ENCODE measurements at places on chromosomes 6 and 20. TPM values are rescaled to one million over a fixed set of nuclear protein-coding genes. Genes with fewer than 3 reads are reported as not detected.
A peak's percentile ranks its signal among the peaks of the same experiment; 100 is the strongest.

DNA sequence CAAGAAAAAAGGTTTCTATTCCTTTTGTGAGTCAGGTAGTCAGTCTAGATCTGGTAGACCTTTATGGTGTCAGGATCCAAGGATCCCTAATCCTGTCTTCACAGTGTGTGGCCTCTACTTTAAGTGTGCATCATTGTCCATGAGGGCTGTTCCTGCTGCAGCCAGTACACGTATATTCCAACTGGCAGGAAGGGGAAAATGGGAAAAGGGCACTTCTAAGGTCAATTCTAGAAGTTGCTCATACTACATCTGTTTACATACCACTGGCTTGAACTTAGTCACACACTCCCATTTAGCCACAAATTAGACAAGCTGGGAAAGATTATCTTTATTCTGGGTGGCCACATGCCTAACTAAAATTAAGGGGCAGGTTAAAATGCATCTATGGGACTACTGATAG, 9.7 kb upstream of the MMS22L start:
- DNase-seq = no peak

- DNase-seq = no peak
Measured at GRCh38 chr20:16621435-16622141, 48.3 kb upstream of the KIF16B start.

GRCh38 chr20:51758978-51759544, 9.1 kb downstream of the ATP9A start:
- no peak for DNase-seq

GRCh38 chr20:11676630-11677287, 240.9 kb upstream of the BTBD3 start:
- DNase-seq = peak; percentile 81

DNA sequence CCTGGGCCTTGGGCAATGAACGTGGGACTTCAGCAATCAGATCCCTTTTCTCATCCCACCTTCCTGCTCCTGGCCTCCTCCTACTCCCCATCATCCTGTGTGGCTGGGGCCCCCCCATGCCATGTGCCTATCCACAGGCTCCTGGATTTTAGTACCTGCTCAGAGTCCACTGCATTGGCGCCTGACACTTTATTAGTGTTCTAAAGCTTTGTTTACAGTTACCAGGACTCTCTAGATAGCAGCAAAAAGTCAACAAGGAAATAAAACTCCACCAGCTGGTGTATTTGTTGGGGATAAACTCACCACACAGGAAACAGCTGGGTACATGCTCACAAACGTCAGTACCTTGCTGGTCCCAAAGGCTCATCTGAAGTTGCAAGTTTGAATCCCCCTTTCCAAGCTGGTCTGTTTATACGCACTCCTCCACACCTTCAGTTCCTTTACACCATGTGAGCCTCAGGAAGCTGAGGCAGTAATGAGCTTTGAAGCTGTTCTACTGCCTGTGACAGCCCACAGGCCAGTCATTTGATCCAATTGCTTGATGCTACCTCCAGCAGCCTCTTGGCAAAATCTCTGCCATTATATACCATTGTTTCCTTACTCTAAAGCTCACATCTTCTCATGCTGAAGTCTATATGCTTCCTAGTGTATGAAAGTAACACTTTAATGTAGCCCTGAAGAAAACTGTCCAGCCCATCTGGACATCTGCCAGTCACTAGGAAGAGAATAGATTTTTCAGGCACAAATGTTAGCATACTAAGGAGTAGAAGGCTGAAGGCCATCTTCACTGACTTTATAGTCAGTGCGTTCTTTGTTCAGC, 76.6 kb downstream of the ANKEF1 start:
- peak; percentile 12 for DNase-seq

Gene RNF182
- 0.53 TPM for total RNA-seq

- no peak for DNase-seq
Measured at GRCh38 chr20:57389695-57390603, 1.2 kb upstream of the RBM38 start.

GRCh38 chr6:43677759-43678158, 9.8 kb downstream of the MRPS18A start:
- no peak for DNase-seq

Gene TSBP1
- not detected for total RNA-seq

DNA sequence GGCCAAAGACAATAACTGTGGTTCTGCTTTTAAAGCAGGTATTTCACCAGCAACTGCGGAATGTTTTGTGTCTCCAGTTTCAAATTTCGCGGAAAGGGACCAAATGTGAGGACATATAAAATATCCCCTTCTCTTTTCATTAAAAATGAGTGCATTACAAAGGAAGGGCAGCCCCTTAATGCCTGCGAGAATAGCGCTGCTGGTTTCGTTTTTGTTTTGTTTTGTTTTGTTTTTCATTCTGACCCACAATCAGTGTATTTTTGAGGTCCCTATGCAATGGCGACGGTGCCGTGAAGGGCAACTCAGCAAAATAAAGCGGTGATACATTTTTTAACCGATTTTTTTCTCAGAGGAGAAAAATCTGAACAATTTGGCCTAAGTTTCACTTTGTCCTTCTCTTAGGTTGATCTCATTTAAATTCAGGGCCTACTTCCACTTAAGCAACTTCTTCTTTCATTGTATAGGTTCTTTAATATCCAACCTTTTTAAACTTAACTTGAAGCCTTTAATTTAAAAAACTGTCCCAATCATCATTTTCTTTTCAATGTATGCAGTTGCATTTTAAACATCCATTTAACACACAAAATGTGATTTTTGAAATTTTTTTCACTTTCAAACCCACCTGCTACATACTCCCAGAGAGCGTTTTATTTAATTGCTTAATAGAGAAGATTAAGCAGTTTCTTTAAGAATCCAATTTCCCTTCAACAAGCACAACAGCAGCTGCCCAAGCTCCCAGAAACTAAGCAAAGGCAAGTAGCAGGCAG, 2.9 kb upstream of the HIVEP2 start:
- no peak for DNase-seq

- DNase-seq = peak; percentile 12
Measured at GRCh38 chr20:54980103-54980960, 504.9 kb downstream of the DOK5 start.

Gene AVP
- 0.18 TPM for total RNA-seq

DNA sequence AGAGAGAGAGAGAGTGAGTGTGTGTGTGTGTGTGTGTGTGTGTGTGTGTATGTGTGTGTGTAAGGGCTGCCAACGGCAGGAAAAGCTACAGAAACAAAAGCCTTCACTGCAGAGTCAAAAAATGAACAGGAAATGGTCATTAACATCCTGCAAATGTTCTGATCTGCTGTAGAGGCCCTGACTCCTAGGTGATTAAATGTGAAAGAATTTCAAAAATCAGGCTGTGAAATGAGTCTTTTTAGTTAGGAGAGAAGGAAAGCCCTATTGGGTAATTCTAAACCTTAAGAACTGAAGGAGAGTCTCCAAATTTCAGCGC, 166.5 kb upstream of the MYLIP start:
- DNase-seq = peak; percentile 23

DNA sequence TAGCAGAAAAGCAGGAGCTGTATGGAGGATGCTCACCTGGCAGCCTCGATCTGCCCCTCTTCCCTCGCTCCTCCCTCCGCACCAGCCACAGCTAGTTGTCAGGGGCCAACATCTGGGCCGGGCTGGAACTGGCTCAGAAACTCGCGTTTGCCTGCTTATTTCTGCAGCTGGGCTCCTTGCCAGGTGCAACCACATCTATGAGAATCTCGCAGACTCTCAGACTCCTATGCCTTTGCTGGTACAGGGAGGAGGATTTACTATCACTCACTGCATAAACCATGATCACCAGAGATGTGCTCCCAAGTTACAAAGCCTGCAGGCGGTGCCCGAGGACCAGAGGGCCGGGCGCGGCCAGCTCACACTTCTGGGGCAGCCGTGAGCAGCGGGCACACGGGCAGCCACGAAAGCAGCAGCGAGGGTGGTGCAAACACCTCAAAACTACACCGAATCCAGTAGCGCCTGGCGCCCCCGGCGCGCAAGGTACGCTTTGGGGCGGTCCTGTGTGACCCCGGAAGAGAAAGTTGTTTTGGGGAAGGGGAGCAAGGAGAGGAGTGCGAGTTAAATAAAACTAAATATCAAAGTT, 577 bp upstream of the LRRC1 start:
- DNase-seq = peak; percentile 82

Gene PBOV1
- not detected for total RNA-seq

Gene NRSN1
- not detected for total RNA-seq

DNA sequence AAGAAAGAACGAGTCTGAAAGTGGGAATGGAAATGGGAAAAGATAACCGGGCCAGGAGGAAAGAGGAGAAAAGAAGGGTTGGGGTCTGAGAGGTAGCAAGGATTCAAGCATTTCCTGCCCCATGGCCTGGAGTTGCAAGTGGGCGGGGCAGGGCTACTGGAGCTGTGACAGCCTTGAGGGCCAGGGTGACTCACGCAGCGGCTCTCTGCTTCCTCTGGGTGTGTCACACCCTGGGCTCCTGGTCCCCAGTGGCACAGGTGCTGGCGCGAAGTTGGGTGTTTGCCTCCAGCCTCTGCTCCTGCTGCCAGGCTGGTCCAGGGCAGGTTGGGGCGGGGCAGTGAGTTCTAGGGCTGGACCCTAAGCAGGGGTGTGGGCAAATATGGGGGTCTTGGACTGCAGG, 3.3 kb upstream of the ULBP3 start:
- DNase-seq = peak; percentile 11

GRCh38 chr6:21294144-21294543, 299.4 kb upstream of the SOX4 start:
- DNase-seq = no peak

- DNase-seq = no peak
Measured at GRCh38 chr6:18165751-18166150, 10.5 kb downstream of the KDM1B start.

DNA sequence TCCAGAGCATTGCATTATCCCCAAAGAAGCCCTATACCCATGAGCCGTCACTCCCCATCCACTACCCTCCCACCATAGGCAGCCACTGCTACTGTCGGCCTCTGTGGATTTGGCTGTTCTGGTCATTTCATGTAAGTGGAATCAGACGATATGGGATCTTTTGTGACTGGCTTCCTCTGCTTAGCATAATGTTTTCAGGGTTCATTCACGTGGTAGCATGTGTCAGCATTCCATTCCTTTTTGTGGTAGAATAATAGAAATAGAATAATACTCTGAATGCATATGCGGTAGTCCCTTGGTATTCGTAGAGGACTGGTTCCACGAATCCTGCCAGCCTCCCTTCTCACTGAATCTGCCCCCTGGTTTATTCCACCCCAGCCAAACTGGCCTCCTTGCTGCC, 402.6 kb upstream of the SULF2 start:
- DNase-seq = no peak

Gene CTCFL
- total RNA-seq = 0.04 TPM

Gene KIF25
- total RNA-seq = 1.8 TPM

Gene SLC22A16
- total RNA-seq = 0.22 TPM

GRCh38 chr6:42978487-42978838, 518 bp downstream of the PEX6 start:
- DNase-seq = no peak

DNA sequence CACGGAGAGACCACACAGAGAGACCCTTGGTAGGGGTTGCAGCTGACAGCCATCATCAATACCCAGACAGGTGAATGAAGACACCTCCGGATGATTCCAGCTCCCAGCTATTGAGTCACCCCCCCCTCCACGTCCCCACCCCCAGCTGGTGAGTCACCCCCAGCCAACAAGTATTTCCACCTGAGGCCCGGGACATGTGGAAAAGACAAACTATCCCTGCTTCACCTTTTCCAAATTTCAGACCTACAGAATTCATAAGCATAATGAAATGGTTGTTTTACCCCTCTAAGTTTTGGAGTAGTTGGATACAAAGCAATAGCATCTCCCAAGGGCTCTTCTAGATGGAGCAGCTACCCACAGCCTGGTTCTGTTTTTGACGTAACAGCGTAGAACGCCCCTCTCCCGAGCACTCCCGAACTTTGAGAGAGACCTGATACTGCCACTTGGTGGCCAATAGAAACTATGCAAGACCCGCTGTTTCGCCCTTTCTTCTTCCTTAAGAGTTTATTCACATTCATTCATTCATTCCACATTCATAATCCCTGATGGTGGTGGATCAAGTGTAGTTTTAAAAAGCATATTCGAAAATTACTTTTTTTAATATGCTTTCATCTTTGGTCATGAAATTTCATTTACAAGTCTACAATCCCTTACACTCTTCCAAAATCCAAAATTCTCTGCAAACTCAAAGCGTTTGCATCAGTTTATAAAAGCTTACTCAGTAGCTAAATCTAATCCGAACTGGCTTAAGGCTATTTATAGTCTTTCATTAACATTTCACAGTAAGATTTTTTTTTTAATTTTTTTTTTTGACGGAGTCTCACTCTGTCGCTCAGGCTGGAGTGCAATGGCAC, 15.1 kb upstream of the PPP1R16B start:
- DNase-seq = peak; percentile 36

GRCh38 chr20:36606158-36607066, 833 bp downstream of the RAB5IF start:
- DNase-seq = no peak

Gene ECT2L
- 0.09 TPM for total RNA-seq

DNA sequence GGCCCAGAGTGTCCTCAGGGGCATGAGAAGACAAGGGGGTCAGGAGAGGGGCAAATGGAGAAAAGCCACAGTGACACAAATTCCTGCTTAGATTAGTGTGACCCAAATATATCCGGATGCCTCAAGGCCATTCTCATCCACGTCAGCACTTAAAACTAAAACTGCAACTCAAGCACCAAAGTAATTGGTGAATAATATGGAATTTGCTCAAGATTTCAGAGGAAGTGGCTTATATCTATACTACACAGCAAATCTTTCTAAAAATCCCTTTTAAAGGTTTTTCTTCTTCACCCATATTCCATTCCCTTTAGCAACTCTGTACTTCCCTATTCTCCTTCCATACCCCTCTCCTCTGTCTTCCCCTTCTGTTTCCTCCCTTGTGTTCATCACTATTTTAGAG, 15.2 kb downstream of the DEF6 start:
- peak; percentile 55 for DNase-seq

DNA sequence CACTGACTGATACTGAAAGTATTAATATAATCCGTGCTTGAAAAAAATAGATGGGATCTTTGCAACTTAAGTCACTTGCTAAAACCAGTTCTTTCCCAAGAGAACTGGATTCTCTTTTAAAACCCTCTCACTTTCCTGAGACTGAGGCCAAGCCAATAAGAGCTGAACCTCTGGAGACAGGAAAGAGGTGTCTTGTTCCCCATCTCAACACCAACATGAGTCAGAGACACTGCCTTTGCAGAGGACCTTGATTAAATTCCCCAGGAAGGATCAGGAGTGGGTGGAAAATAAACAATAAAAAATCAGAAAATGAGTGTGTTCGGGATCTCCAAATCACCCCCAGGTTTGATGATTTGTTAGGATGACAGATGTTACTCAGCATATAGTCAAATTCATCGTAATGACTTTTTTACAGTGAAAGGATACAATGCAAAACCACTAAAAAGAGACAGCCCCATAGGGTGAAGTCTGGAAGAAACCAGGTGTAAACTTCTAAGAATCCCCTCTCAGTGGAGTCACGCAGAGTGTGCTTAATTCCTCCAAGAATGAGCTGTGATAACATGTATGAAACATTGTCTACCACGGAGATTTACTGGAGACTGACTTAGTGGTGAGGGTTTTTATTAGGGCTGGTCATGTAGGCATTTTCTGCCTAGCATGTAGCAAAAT, 122.8 kb upstream of the BEND3 start:
- no peak for DNase-seq

All from muscle of leg (tissue), 16 donors.